Calu3 (cell line): ENCODE measurements at places on chromosomes 3 and 15. TPM values are rescaled to one million over a fixed set of nuclear protein-coding genes. Genes with fewer than 3 reads are reported as not detected.
A peak's percentile ranks its signal among the peaks of the same experiment; 100 is the strongest.

- peak; percentile 85 for DNase-seq
- H3K36me3 ChIP-seq, result peaks cover 19% of the 10 kb centered on the region
- peak overlapping the region; percentile 99 for H3K27ac ChIP-seq
- H3K4me3 ChIP-seq, result peak overlapping the region; percentile 54
- H3K4me1 ChIP-seq, result peaks cover 57% of the 10 kb centered on the region
- no peaks in the 10 kb centered on the region for H3K27me3 ChIP-seq
Observed at GRCh38 chr15:84911879-84912660, 27.6 kb downstream of the SLC28A1 start.

PPARG gene
- total RNA-seq, result 81.5 and 85.8 TPM in 2 replicates

GRCh38 chr3:37970802-37971201, 19.8 kb upstream of the VILL start:
- no peak for DNase-seq
- no peak overlapping the region for H3K27ac ChIP-seq
- peaks cover 48% of the 10 kb centered on the region for H3K4me1 ChIP-seq
- peaks cover 49% of the 10 kb centered on the region for H3K36me3 ChIP-seq
- H3K27me3 ChIP-seq, result no peaks in the 10 kb centered on the region
- H3K4me3 ChIP-seq, result no peak overlapping the region

DAZL gene
- not detected in 2 replicates for total RNA-seq

CNTN3 gene
- total RNA-seq, result not detected in 2 replicates

- no peaks in the 10 kb centered on the region for H3K27me3 ChIP-seq
- H3K4me3 ChIP-seq, result no peak overlapping the region
- no peaks in the 10 kb centered on the region for H3K36me3 ChIP-seq
- no peak for DNase-seq
- H3K4me1 ChIP-seq, result no peaks in the 10 kb centered on the region
Observed at GRCh38 chr3:113505867-113506266, 9.1 kb downstream of the SPICE1 start.

- H3K36me3 ChIP-seq, result no peaks in the 10 kb centered on the region
- no peak overlapping the region for H3K27ac ChIP-seq
- no peaks in the 10 kb centered on the region for H3K4me1 ChIP-seq
- no peaks in the 10 kb centered on the region for H3K27me3 ChIP-seq
- no peak for DNase-seq
- no peak overlapping the region for H3K4me3 ChIP-seq
Observed at GRCh38 chr15:48493084-48493762, 152.3 kb downstream of the FBN1 start.

SERINC4 gene
- total RNA-seq, result 0.33 TPM in 1 of 2 replicates, not detected in the other

DNA sequence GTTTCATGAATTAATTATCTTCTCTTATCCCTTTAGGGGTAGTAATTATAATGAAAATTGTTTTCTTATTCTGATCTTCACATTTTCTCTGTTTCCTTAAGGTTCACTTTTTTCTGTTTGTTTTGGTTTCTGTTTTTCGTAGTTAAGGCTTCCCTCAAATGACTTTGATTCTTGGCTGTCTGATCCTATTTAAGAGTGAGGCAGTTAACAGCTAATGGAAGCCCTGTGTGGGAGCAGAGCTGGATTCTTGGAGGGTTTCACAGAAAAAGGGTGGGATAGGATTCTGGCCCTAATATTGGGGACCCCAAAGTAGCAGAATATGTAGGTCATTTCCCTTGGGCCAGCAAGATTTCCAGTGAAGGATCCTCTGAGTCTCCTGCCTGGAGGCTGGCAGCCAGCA, 6.8 kb upstream of the AMOTL2 start:
- no peak for DNase-seq
- H3K27me3 ChIP-seq, result no peaks in the 10 kb centered on the region
- H3K4me3 ChIP-seq, result no peak overlapping the region
- H3K4me1 ChIP-seq, result peaks cover 63% of the 10 kb centered on the region

DNA sequence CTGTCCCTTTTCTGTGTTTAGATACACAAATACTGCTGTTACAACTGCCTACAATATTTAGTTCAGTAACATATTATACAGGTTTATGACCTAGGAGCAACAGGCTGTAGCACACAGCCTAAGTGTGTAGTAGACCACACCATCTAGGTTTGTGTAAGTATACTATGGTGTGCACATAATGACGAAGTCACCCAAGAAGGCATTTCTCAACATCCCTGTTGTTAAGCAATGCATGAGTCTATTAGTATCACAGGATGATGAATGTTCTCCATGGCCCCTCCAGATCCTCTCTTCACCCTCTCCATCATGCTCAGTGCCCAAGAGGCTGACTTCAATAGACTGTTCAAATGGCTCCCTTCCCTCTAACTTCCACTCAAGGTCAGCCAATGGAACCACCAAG, 14.6 kb upstream of the SEC62 start:
- H3K4me3 ChIP-seq, result no peak overlapping the region
- DNase-seq, result no peak

ANKRD34C gene
- not detected in 2 replicates for total RNA-seq

- H3K4me3 ChIP-seq, result no peak overlapping the region
- H3K36me3 ChIP-seq, result peaks cover 24% of the 10 kb centered on the region
- peak overlapping the region; percentile 94 for H3K27ac ChIP-seq
Observed at GRCh38 chr3:183283886-183284285, 30.8 kb downstream of the B3GNT5 start.

GRCh38 chr3:112175037-112175436, 42.0 kb upstream of the GCSAM start:
- H3K36me3 ChIP-seq, result no peaks in the 10 kb centered on the region
- H3K4me1 ChIP-seq, result no peaks in the 10 kb centered on the region
- no peak for DNase-seq
- H3K27ac ChIP-seq, result no peak overlapping the region

DNA sequence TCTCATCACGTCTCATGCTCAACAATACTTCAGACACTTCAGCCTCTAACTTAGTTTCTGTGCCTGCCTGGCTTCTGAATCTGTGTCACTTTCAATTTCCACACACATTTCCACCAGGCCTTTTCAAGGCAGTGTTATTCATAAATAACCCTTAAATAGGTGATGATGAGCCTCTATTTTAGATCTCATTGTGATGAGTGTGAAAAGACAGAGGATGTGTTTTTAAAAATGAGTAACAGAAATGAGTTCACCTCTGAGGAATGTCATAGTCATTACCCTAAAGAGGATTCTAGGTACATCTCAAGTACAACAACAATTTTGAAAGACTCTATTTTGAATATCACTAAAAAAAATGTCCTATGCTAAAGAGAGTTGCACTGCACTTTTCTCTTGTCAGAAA, 64.6 kb downstream of the STAC start:
- H3K4me1 ChIP-seq, result no peaks in the 10 kb centered on the region
- DNase-seq, result no peak
- H3K27ac ChIP-seq, result no peak overlapping the region
- H3K36me3 ChIP-seq, result peaks cover 14% of the 10 kb centered on the region

GRCh38 chr3:147943265-147943945, 534.2 kb downstream of the ZIC1 start:
- H3K4me1 ChIP-seq, result peaks cover 32% of the 10 kb centered on the region
- peaks cover 7% of the 10 kb centered on the region for H3K36me3 ChIP-seq
- peak overlapping the region; percentile 88 for H3K27ac ChIP-seq
- H3K27me3 ChIP-seq, result no peaks in the 10 kb centered on the region
- peak overlapping the region; percentile 8 for H3K4me3 ChIP-seq

SNTN gene
- total RNA-seq, result 0.29 TPM in 1 of 2 replicates, not detected in the other

PLD1 gene
- 58.5 and 61.2 TPM in 2 replicates for total RNA-seq

- no peaks in the 10 kb centered on the region for H3K27me3 ChIP-seq
- peak; percentile 30 for DNase-seq
- H3K4me3 ChIP-seq, result no peak overlapping the region
- peaks cover 9% of the 10 kb centered on the region for H3K36me3 ChIP-seq
- H3K27ac ChIP-seq, result no peak overlapping the region
- peaks cover 25% of the 10 kb centered on the region for H3K4me1 ChIP-seq
Observed at GRCh38 chr15:57165992-57166391, 210.3 kb upstream of the CGNL1 start.

DNA sequence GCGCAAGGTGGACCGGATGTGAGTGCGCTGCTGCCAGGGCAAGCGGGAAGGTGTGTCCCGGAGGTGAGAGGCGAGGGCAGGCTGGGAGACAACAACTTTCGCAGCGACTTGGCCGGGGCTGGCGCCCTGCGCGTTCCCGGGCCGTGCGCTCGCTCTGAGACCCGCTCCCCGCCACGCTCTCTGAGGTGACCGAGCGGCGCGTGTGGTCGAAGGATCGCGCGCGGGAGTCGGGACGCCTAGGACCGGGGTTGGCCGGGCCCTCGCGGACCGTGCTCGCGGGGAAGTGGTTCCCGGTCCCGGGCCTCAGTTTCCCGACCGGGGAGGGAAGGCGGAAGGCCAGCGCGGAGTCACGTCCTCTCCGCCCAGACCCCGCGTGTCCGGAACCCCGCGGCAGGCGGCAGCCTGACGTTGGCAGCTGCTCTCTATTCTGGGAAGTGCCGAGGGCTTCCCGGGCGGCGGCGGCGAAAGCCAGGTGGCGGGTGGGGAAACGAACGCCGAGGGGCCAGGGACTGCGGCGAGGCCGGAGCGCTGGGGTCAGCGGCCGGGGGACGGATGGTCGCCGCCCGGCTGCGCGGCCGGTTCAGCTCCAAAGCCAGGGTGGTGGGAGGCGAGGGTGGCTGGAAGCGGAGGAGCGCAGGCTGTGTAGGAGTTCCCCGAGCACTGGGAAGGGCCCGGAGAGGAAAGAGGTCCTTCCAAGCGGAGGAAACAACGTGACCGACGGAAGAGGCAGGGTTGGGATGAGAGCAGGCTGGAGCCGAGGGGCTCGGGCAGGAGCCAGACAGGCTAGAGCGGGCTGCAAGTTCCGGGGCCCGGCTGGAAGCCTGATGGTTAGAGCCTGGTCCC, 1.0 kb upstream of the IGF2BP2 start:
- H3K27ac ChIP-seq, result peak overlapping the region; percentile 98
- H3K4me1 ChIP-seq, result peaks cover 40% of the 10 kb centered on the region
- H3K4me3 ChIP-seq, result peak overlapping the region; percentile 75
- peaks cover 95% of the 10 kb centered on the region for H3K36me3 ChIP-seq

SUCNR1 gene
- total RNA-seq, result 0.07 TPM in 1 of 2 replicates, not detected in the other

MRPL47 gene
- 76.2 and 88.0 TPM in 2 replicates for total RNA-seq

GRCh38 chr3:66162766-66163165, 58.0 kb upstream of the SLC25A26 start:
- H3K27me3 ChIP-seq, result no peaks in the 10 kb centered on the region
- H3K4me3 ChIP-seq, result no peak overlapping the region
- H3K4me1 ChIP-seq, result no peaks in the 10 kb centered on the region
- H3K36me3 ChIP-seq, result no peaks in the 10 kb centered on the region
- no peak for DNase-seq

DNA sequence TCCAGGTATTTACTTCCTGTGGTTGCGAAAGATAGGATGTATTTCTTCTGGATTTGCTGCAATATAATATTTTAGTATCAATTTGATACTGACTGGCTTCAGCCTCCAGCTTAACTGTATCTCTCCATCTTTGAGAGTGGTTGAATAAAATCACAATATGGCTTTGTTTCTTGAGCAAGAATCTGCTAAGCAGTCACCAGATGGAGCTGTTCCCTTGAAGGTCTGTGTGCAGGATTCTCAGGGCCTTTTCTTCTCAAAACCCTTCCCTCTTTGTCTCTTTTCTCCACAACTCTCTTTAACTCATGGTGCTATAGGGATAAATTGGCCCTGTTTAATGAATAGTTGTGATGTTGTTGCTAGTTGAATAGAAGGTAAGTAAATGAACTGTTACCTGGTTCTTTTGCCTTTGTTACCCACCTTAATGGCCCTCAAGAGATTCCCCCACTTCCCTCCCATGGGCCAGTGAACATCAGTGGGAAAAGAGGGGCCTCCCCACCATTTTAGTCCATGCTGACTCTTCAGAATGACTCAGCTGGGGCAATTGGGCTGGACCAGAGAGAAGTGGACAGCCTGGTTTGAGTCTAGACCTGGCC, 34.8 kb upstream of the RAB6B start:
- no peak overlapping the region for H3K27ac ChIP-seq
- DNase-seq, result peak; percentile 62
- no peak overlapping the region for H3K4me3 ChIP-seq
- H3K27me3 ChIP-seq, result peaks cover 99% of the 10 kb centered on the region
- peaks cover 4% of the 10 kb centered on the region for H3K36me3 ChIP-seq
- no peaks in the 10 kb centered on the region for H3K4me1 ChIP-seq

TNK2 gene
- total RNA-seq, result 50.4 and 53.0 TPM in 2 replicates

FBXO40 gene
- total RNA-seq, result not detected in 2 replicates

DNA sequence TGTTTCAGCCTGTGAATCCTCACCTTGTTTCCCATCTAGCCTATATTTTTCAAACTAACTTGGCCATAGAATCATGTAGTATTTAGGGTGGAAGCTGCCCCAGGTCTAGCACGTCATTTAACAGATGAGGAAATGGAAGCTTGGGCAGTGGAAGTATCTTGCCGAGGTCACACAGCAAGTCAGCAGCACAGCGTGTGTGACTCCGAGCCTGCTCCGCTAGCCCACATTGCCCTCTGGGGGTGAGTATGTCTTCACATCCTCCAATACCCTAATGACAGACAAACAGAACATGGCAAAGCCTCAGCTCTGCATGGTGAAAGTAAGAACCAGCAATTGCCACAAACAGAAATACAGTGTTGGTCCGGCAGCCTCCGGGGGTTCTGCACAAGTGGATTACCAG, 2.2 kb upstream of the CCR5 start:
- H3K4me3 ChIP-seq, result no peak overlapping the region
- no peak overlapping the region for H3K27ac ChIP-seq
- peak; percentile 52 for DNase-seq
- H3K4me1 ChIP-seq, result peaks cover 8% of the 10 kb centered on the region
- H3K27me3 ChIP-seq, result peaks cover 73% of the 10 kb centered on the region

GRCh38 chr3:51953445-51953844, 1.7 kb upstream of the GPR62 start:
- H3K27me3 ChIP-seq, result peaks cover 47% of the 10 kb centered on the region
- no peak overlapping the region for H3K4me3 ChIP-seq
- no peaks in the 10 kb centered on the region for H3K36me3 ChIP-seq
- DNase-seq, result no peak

DNA sequence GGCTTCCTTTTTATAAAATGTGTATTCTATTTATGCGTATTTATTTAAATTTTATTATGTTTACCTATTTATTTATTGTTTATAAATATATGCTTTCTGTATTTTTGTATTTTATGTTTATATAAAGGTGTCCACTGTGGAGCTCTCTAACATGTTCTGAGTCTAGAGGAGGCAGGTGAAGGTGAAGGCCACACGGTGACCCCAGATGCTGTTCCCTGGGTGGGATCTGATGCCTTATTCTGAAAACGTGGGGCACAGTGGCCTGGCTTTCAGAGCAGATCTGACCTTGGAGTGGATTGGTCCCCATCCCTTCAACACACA, 104.7 kb upstream of the SLC7A14 start:
- no peaks in the 10 kb centered on the region for H3K4me1 ChIP-seq
- no peak overlapping the region for H3K27ac ChIP-seq
- H3K27me3 ChIP-seq, result no peaks in the 10 kb centered on the region
- no peak for DNase-seq
- no peak overlapping the region for H3K4me3 ChIP-seq

GRCh38 chr3:155714295-155714718, 30.6 kb downstream of the PLCH1 start:
- H3K4me1 ChIP-seq, result peaks cover 9% of the 10 kb centered on the region
- DNase-seq, result peak; percentile 36
- no peaks in the 10 kb centered on the region for H3K27me3 ChIP-seq
- H3K27ac ChIP-seq, result no peak overlapping the region
